ENCODE measurements at places on chromosomes 11 and 22.

DNA sequence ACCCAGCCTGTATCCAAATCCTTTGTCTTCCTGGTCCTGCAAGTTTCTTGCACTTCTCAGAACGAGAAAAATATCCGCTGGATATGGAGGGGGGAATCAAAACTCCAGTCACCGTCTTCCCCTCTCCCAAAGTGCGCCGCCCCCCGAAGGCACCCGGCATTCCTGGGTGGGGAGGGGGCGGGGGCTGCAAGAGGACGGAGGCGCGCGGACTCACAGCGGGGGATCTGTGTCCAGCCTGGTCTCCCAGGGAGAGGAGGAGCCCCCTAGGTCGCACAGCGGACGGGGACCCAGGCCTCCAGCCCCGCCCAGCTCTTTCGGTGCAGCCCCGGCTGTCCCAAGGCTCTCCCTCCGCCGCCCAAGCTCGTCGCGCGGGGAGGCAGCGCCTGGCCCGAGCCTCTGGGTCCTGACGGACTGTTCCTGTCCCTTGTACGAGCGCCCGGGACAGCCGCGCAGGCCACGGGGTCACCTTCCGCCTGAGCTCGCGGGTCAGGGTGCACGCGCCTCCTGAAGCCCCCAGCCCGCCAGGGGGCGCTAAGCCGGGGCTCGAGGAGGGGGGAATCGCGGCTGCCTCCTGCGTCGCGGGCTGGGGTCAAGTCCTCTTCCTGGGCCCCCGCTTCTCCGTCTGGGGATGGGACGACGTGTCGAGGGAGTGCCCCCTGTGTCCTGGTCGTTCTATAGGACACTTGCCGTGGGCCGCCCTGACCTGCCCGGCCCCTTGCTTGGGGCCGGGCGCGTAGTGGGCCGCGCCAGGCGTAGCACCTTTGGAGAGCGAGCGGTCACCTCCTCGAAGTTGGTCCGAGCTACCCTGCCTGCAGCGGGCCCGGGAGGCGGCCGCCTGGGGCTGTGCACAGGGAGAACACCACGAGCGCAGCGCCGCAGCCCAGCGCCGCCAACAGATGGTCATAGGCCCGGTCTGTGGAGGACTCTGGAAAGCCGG, 2.4 kb upstream of the WNT11 start:
- DNase-seq = peak; percentile 58

DNA sequence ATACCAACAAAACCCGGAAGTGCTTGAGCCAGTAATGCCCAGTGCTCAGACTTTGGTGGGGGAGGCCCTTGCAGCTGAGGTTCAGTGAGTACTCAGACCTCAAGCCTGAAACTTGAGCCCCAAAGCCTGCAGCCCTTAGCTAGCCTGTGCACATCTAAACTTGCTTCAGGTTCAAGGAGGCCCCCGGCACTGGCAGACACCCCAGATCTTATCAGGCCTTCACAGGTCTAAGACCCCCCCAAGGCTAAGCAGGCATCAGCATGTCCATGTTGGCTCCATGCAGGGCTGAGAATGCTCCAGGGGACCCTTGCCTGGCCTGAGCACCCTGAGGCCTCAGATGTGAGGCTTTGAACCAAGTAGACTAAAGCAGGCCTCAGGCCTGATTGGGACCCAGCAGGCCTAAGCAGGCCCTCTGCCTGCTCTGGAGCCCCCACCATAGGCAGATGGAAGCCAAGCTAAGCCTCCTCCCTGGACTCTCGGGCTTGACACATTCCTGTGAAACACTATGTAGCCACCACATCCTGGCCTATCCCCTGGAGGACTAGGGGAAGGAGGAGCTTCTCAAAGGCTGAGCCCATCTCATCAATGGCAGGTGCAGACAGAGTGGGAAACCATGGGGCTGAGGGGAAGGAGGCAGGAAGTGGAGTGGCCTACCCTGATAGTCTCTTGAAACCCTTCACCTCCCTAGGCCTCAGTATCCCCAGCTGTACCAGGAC, 1.2 kb upstream of the CASTOR1 start:
- no peak for DNase-seq

DNA sequence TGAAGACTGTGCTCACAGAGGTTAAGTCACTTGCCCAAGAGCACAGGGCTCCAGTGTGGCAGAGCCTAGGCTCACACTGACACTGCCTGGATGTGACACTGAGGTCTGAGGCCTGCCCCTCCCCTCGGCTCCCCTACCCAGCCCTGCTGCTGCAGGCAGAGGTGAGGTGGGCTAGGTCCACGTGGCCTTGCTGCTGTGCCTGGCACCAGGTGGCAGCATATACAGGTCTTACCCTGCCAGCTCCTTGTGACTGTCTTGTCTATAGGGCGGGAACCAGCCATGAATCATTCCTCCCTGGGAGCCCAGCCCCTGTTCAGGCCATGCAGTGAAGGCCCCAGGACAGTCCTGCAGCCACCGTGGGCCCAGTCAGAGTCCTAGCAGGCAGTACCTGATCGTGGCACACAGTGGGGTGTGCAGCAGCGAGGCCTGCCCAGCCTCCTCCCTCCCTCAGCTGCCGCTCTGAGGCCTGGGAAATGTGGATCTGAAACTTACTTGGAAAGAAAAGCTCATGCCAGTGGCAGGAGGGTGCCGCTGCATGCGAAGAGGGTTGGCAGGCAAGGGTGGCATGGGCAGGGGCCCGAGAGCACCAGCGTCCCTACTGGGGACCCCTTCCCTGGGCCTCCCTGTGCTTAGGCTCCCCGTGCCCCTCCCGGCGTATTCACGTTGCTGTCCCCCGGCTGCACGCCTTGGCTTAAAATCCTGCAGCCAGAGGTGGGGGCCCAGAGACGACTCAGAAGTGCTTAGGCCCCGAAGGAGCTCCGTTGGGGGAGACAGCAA, 1.2 kb upstream of the CERK start:
- DNase-seq = no peak

GRCh38 chr11:8320076-8320475, 56.4 kb upstream of the LMO1 start:
- no peak for DNase-seq

DNA sequence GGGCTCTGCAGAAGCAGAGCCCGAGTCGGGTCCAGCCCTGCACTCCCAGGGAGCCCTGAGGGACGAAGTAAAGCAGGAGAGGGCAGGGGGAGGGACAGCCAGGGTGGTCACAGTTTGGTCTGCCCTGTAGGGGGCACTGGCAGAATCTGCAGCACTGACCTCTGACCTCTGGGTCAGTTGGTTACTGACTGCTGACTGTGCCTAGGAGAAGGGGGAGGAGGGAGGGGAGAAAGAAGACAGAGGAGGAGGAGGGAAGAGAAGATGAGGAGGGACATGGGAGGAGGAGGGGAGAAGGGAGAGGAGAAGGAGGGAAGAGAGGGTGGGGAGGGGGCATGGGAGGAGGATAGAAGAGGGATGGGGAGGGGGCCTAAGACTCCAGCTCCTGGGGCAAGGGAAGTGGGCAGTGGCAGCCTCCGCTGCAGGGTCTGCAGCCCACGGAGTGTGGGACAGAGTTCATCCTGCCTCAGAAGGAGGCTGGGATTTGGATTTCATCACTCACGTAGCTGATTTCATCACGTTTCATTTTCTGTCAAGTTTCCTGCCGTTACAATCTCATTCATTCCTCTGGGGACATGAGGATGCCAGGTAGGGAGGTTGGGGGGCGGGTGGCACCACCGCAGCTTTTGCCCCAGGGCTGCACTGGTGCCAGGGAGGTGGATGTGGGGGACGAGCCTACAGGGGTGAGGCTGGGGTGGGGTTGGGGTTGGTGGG, 55.2 kb downstream of the FLRT1 start:
- DNase-seq = no peak

- DNase-seq = no peak
Measured at GRCh38 chr22:26374391-26375026, 54.6 kb upstream of the ASPHD2 start.

- DNase-seq = no peak
Measured at GRCh38 chr11:3058753-3059664, 1.8 kb upstream of the CARS1 start.

- no peak for DNase-seq
Measured at GRCh38 chr11:129840236-129840635, 24.6 kb downstream of the TMEM45B start.

DNA sequence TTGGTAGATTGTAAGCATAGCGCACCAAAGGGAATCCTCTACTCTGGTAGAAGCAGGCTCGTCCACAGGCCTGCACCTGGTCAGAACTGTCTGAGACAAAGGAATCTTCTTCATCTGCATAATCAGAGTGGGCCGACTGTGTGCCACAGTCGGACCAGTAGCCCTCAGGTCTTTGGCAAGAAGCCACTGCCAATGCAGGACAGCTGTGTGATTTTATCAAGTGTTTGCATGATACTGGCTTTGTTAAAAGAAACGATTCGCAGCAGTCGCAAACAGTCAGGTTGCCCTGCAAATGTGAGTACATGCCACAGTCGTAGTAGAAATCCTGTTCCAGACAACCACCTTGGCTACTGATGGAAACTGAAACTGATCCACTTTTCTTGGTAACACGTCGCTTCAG, 4.9 kb upstream of the CCDC34 start:
- DNase-seq = no peak

DNA sequence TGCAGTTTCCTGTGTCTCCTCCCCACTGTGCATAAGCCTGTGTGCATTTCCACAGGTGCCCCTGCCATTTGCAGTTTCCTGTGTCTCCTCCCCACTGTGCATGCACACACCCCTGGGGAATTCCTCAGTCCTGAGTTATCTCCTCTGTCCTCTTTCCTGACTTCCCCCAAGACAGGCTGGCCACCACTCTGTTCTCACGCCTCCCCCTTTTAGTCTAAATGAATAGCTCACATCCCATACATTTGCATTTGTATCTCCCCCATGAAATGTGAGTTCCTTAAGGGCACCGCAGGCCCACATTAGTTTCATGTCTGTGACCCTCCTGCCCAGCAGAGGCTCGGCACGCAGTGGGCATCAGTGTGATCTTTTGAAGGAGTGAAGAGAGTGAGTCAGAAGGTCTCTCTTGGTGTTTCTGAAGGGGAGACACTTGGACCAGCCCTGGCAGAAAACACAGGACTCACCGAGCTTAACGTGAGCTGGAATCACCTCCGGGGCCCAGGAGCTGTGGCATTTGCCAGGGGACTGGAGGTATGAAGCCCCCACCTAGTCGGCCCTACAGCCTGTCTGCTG, 6.2 kb downstream of the LRRC74B start:
- no peak for DNase-seq

GRCh38 chr11:57637626-57638004, 12.1 kb downstream of the YPEL4 start:
- no peak for DNase-seq

GRCh38 chr11:18536209-18536608, 9.5 kb upstream of the TSG101 start:
- DNase-seq = no peak

DNA sequence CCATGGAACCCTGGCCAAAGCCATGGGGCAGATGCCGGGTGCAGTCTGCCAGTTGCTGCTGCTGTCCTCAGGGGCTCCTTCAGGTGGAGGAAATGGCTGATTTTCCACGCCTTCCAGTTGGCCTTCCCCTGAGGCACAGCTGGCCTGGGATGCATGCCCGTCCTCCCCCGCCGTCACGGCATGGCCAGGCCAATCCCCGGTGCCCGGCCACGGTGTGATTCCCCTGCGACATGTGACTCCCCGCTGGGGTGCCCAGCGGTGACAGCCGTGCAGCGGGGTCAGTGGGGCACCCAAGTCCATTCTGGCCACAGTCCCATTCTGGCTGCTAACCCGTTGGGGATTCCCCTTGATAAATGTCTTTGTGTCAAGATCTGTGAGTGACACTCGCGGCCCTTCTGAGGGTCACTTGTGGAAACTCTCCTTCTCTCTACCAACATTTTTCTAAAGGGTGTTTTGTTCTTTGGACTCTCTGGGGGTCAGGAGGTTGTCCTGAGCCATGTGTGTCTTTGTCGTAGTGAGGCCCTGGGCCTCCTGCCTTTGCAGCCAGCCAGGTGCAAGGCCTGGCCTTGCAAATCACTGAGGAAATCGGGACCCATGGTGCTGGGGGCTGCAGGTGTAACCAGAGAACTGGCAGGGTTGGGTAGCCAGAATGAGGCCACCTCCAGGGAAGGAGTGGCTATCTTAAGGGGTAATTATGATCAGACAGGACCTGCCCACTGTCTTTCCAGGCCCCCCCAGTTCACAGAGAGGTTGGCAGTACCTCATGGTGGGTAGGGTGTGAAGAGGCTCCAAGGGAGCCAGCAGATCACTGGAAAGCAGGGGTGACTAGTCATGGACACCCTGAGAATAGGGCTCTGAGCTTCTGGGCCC, 37.1 kb downstream of the KCNQ1OT1 start:
- no peak for DNase-seq

- no peak for DNase-seq
Measured at GRCh38 chr11:117834838-117835443, 10.4 kb upstream of the FXYD2 start.

DNA sequence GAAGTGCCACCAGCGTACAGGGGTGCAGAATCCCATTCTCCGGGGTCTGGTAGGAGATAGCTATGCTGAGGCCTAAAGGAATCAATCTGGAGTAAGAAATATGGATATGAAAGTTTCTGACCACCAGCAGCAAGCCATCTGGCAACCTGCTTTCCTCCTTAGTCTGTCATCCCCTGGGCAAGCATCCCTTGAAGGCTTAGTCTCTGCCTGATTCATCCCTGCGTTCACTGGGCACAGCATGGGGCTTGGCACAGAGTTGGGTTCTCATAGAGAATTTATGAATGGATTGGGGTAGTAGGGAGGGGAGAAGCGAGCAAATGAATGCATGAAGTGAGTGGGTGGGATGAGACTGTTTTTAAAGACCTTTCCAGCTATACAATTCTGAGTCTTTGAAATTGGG, 85.8 kb upstream of the NARS2 start:
- no peak for DNase-seq

DNA sequence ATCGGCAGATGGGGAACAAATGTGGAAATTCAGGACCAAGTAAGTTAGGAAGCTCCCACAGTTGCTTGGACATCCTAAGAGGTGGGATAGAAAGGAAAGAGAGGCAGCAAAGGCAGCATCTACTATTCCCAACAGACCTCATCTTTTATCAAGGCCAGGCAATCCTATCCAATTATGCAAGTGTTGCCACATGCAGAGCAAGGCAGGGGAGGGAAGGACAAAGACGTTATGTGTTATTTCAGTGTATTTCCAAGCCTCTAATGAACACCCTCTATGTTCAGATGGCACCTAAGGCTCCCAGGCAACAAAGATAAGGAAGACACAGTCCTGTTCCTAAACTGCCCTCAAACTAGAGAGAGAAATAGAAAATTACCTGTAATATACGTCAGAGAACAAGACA, 9.2 kb downstream of the TIGD3 start:
- DNase-seq = no peak

GRCh38 chr11:10558288-10558687, 10.2 kb downstream of the LYVE1 start:
- DNase-seq = no peak

GRCh38 chr11:49424136-49424535, 215.7 kb upstream of the FOLH1 start:
- no peak for DNase-seq

- DNase-seq = no peak
Measured at GRCh38 chr11:112013497-112014164, 11.6 kb upstream of the DLAT start.

DNA sequence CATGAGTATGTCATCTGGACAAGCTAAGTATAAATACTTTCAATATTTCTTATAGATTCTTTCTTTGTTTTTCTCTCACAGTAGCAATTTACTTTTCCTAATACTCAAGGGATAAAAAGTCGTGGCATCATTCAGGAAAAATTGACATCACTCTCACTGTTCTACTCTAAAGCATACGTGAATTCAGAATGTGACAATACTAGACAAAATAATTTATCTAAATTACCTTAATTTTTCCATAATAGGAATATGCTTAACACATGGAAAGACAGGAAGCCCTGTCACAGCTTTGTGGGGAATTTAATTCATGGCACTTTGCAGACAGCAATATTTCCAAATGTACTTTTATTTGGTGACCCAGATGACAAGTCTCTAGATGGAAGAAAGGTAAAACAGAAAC, 394.6 kb downstream of the DLG2 start:
- no peak for DNase-seq

GRCh38 chr11:123481640-123482039, 51.6 kb downstream of the GRAMD1B start:
- no peak for DNase-seq

Data from stimulated activated CD4-positive, alpha-beta T cell treated with anti-CD3 and anti-CD28 coated beads, Interleukin-1b, Interleukin-23, amount 100 ng/mL, for 24 hours (primary cell).